Left ventricle myocardium inferior (tissue), 1 donor: ENCODE measurements at places on chromosomes 1 and 21.

DNA sequence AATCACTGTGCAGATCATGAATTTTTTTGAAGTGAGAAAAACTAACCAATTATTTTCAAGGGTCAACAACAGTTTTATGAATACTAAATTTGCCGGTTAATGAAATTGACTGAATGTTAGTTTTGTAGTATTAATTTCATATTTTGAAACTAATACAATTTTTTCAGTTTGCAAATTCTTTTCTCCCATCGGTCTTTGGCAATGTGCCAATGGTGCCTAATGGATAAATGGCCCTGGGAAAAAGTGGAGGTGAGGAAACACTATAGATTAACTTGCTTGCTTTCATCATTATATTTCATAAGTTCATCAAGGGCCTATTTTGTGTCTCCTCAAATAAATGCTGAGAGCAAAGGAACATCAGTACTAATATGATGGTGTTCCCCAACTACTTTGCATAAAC lies 4.1 kb downstream of the C1orf141 start:
- DNase-seq = no peak

DNA sequence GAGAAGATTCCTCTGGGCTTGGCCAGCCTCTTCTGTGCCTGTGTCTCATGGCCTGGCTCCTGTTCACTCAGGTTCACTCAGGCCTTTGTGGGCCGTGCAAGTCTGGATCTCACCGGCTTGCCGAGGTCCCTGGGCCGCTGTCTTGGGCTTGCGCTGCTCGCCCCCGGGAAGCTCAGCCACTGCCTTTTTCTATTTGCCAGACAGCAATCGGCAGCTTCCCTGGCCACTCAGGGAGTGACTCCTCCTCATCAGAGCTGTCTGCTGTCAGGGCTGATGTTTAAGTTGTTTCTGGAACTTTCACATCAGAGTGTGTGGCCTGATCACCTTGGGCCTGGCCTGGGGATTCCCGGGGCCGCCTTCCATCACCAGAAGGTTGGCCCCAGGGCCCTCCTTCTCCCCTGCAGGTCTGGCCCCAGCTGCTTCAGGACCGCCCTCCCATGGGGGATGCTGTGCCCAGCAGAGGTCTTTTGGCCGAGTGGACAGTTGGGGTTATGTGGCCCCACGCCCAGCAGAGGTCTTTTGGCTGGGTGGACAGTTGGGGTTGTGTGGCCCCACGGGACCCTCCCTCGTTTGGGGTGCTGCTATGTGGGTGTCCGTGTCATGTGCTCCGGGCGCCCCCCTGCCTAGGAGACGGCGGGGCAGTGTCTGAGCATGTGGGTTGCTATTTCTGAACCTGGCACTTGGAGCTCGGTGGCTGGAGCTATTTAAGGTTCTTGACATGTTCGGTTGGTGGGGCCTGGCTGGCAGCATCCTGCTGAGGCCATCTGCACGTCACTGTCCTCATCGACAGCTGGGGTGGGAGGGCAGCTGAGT lies 12.5 kb downstream of the SLX9 start:
- peak; percentile 72 for DNase-seq

- no peak for DNase-seq
These were observed 15.2 kb upstream of the ST3GAL3 start for GRCh38 chr1:43691871-43692815.

GRCh38 chr1:230170153-230170547 lies 103.1 kb downstream of the GALNT2 start:
- DNase-seq = no peak

GRCh38 chr21:38439957-38440356 lies 58.3 kb downstream of the ERG start:
- no peak for DNase-seq

GRCh38 chr1:12127206-12127810 lies 39.5 kb upstream of the TNFRSF1B start:
- no peak for DNase-seq

- DNase-seq = no peak
These were observed 891 bp downstream of the HMGN1 start for GRCh38 chr21:39348040-39348354.

GRCh38 chr1:177862916-177863315 lies 106.9 kb downstream of the SEC16B start:
- DNase-seq = no peak

DNA sequence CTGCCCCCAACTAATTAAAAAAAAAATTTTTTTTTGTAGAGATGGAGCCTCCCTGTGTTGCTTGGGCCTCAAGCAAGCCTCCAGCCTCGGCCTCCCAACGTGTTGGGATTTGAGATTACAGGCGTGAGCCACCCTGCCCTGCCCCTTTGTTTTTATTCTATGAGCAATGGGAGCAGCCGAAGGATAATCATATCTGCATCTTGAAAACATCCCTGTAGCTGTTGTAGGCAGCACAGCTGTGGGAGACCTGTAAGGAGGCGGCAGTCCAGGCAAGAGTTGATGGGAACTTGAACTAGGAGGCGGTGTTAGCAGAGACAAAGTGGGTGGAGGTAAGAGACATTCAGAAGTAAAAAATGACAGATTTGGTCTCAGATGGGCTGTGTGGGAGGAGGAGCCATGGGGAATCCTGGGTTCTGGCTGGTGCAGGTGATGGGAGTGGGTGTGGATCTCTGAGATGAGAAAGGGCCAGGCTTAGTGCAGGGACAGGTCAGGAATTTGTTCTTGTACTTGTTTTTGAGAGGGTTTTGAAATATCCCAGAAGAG lies 31.3 kb downstream of the STUM start:
- no peak for DNase-seq

DNA sequence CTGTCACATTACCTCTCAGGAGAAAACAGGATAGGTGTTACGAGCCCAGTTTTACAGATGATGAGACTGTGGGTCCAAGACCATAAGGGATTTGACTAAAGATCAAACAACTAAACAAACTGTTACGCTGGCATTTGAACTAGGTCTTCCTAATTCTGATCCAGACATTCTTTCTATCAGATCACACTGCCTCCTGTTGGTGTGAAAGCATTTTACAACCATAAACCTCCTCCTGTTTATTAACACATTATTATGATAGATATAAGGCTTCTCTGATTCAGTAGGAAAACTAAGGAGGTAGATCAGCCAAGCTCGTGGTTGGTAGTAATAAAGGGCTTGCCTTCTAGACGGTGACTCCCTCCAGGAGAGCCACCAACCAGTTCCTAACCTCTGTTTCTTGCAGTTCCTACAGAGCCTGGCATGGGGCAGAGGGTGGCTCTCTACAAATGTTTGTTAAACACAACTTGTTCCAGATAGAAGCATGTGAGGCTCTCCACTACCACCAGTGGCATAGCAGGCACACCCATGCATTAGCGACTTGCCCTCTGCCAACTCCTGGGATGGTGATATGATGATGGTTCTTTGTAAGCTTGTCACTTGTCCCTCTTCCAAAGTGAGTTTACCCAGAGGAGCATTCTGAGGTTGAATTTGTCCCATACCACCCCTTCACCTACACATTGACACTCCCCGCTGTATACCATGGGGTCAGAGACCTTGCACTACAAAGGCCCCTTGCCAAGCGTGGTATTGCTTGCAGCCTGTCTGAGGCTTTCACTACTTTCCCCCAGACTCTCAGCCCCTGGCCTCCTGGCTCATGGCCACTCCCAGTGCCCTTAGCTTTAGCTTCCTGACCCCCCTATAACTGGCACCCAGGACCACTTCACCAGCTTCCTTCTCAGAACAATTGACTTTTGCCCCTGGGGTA lies 96.4 kb upstream of the HOOK1 start:
- no peak for DNase-seq

- DNase-seq = peak; percentile 35
These were observed 102.5 kb upstream of the TARDBP start for GRCh38 chr1:10909697-10910680.

DNA sequence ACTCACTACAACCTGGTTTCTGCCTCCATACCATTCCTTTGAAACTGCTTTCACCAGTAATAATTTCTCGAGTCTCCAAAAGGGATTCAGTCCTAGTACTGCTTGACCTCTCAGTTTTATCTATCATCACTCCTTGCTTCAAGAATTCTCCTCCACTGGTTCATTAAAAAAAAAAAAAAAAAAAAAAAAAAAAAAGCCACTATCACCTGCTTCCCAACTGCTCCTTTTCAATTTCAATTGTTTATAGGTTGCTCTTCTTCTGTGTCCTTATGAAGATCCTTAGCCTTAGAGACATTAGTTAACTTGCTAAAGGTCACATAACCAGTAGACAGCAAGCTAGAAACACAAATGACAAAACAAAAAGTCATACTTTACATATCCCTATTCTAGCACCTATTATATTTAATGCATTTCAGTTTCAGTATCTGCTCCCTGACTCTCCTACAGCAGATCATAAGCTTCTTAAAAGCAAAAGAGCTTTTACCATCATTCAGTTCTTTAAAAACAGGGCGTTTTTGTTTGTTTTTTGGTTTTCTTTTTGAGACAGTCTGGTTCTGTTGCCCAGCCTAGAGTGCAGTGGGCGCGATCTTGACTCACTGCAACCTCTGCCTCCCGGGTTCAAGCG lies 7.1 kb downstream of the NRDC start:
- DNase-seq = no peak

DNA sequence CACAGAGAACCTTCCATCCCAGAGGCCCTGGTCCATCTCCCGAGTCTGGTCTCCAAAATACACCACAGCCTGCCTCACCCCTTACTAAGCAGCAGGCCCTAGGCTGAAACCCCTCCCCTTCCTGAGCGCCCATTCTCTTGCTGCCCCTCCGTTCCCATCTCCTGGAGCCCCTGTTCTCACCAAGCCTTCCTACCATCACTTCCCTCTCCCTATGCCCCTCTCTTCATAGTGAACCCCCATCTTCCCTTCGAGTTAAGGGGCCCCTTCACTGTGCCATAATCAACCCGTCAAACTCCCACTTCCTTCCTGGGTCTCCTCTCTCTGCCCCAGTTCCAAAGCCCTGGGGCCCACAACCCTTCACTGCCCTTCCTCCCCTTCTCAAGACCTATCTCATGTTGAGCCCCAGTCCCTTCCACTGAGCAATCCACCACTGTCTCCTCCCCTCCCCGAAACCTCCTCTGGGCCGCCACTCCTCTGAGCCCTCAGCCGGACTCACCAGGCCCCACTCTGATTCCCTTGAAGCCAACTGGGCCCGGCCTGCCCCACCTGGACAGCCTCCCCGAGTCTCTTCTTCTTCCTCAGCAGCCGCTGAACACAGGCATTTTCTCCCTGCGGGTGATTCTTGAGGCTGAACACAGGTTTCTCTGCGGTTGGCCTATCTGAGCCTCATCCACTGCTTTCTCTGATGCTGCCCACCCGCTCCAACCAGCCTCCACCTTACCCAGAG lies 42.2 kb upstream of the WASF2 start:
- no peak for DNase-seq

DNA sequence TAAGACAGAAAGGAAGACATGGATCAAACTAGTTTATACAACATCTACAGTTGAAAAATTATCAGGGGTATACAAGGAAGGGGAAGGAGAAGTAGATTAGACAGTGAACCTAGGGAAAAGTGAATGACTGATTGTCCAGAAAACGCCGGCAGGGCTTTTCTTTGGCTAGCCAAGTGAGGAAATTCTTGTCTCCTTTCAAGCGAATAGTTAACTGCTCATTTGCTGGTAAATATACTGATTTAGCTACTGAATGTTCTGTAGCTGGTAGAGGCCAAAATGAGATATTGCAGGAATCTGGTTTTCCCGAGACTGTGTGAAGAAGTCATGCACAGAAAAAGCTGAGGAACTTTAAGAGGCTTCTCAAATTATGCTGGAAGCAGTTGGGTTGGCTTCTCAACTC lies 128.5 kb upstream of the ZNHIT6 start:
- DNase-seq = no peak

DNA sequence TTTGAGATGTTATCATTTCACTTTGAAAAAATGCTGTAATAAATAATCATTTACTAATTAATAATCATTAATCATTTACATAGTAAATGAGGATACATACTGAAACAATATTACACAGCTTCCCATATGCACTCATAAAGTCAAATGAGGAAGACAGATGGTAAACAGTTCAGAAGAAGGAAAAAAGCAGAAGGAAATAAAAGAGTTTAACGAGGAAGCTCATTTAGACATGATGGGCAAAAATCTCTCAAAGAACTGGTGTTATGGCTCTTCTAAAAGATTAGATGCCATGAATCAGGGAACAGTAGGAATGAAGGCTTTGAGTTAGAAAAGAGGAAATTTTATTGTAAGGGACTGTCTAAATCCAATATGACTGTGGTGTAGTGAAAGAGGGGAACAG lies 347.6 kb downstream of the PTPRC start:
- DNase-seq = no peak

GRCh38 chr1:185291652-185292051 lies 25.4 kb downstream of the IVNS1ABP start:
- no peak for DNase-seq

GRCh38 chr1:246113555-246114095 lies 393.5 kb downstream of the SMYD3 start:
- DNase-seq = no peak

DNA sequence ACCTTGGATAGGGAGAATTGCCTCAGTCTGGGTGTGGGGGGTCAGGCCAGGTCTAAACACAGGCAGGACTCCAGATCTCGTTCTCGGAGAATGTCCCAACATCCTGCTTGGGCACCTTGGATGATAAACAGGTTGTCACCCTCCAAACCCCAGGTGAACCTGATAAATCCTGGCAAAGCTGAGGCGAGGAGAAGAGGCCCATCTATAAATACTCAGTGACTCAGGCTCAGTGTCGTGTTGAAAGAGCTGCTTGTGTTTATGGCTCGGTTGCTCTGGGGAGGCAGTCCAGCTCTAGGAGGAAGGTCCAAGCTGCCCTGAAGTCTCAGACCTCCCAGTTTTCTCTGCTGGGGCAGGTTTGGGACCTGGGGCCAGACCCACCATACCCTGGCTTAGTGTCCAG lies 15.8 kb upstream of the TRIM63 start:
- DNase-seq = peak; percentile 22

GRCh38 chr1:110326826-110327225 lies 12.4 kb upstream of the RBM15 start:
- no peak for DNase-seq

DNA sequence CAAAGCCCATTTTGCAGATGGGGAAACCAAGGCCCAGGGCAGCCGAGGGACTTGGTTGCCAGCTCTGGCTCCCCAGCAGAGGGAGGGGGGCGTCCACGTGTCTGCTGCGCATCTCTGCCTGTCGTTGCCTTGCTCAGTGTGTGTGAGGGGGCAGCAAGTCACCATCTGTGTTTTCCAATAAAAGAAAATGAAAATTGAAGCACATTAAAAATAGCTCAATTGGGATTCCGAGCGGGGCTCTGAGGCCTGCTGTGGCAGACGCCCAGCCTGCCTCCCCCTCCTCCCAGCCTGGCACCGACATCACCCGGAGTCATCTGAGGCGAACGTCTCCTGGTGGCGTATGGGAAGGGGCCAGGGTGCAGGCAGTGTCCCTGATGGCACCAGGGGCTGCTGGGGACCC lies 51.2 kb downstream of the EPHB2 start:
- DNase-seq = no peak

DNA sequence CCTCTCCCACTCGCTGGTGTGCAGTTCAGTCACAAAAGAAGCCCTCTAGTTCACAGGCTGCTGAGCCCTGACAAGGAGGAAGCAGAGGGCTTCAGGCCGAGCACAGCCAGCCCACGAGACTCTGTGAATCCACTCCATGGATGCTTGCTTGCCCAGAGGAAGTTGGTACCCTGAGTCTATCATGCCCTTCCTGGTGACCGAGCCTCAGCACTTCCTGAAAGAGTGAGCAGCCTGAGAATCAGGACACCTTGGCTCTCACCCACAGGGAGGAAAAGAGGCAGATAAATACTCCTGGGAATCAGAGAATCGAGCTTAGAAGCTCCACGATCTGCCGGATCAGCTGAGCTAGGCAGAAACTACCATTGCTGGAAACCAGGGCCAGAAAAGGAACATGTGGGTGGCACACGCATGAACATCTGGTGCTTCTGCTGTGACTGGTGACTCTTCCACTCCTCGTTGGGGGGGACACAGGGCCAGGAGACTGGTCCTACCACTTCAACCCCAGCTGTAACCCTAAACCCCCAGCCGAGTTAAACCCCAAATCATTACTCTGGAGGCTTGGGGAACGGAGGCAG lies 376.3 kb upstream of the CAMK1G start:
- DNase-seq = no peak
